ENCODE measurements at places on chromosomes 11 and 22.

GRCh38 chr11:70472240-70472639 is 73.9 kb downstream of the CTTN start:
- DNase-seq = no peak

- DNase-seq = no peak
These were observed 36.1 kb upstream of the SMCO4 start for GRCh38 chr11:93579187-93579751.

DNA sequence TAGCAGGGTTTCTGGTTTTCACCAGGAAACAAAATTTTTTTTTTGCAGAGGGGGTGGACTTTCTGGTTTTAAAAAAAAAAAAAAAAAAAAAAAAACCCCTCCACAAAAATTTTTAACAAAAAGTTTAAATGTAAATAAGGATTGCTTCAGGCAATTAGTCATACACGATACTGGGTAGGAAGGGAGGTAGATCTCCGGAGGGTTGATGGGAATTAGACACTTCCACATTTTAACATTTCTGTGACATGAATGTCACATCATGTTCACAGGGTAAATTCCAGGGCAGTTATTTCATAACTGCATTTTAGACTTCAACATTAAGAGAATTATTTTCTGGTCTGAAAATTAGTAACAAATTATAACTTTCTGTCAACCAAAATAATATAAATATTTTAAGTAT is 15.9 kb downstream of the NUP98 start:
- DNase-seq = no peak

DNA sequence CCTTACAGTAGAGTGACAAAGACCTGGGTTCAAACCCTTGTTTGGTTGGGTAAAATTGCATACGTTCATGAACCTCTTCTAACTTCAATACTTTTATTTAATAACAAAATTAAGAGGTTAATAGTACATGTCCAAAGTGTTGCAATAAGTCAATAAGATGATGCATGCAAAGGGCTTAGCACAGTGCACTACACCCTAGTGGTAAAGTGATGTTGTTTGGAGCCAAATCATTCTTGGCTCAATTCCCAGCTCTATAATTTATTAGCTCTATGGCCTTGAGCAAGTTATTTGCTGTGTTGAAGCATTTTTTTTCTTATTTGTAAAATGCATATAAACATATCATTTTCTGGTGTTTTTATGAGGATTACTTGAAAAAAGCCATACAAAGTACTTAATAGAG is 945.3 kb downstream of the LRRC4C start:
- DNase-seq = no peak

DNA sequence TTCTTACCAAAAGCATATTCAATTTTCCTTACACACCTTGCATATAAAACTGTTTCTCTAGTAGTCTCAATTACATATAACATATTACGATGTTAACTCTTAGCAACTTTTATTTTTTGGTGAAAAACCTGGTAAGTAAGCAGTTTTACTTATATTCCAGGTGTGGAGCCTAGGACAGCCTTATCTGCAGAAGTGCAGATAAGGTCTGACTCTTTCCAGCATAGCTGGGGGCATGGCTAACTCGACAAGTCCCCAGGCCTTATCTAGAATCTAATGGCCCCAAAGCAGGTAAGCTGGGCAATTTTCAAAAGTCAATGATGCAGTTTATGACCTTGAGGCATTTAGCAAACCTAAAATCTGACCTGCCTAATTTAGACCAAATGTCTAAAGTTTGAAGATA is 4.2 kb upstream of the C1QTNF6 start:
- DNase-seq = no peak

All from HT1080 (cell line).